ENCODE measurements at places on chromosomes 1 and 21.

- DNase-seq: no peak
Observed at GRCh38 chr21:27164208-27165177, 197.6 kb upstream of the ADAMTS5 start.

DNA sequence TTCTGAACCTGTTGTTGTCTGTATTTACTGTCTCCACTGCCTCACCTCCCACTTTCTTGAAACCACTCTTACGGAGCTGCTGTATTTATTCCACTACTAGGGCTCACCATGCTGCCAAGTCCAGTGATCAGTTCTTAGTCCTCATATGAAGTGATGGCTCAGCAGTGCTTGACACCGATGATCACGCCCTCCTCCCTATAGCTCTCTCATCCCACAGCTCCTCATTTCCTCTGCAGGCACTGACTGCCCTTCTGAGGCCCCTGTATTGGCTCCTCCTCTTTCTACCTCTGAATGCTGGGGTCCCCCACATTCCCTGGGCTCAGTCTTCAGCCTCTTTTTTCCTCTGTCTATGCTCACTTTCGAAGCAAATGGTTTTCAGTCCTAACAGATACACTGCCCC, 3.4 kb downstream of the CLCA1 start:
- no peak for DNase-seq

DNA sequence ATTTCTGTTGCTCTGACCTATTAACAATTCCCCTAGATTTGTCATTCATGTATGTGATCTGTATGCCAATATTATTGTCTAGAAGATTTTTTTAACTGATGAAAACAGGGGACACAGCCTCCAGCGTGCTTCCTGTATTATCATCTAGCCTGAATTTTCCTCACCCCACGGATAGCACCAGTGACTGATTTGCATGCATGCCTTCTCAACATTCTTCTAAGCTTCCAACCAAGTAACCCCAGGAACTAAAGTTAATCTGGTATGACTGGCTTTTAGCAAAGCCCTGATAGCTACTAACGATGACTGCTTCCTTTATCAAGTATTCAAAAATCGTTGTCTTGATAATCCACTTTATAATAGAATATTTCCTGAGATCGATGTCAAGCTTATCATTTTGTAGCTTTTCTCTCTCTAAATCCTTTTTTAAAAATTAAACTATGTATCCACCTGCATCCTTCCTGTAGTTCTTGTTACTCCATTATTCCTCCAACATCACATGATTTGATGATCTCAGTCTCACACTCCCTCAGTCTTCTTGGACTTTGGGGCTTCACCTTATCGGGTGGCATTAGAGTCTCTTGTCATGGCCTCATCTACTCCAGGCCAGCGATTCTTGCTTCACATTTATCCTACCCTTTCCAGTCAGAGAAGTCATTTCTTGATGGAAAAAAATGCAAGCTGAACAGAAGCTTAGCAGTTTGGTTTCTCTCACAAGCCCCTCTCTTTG, 19.0 kb downstream of the BCAR3 start:
- DNase-seq: no peak

DNA sequence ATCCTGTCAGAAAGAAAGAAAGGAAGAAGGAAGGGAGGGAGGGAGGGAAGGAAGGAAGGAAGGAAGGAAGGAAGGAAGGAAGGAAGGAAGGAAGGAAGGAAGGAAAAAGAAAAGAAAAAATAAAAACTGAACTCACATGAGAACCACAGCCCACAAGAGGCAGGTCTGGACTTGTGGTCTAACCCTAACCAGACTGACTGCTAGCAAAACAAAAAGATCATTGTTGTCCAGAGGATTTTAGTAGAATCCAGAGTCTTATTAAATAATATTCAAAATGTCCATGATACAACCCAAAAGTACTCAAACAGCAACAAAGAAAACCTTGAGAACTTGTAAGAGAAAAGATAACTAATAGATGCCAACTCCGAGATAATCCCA, 4.7 kb upstream of the ITGB2 start:
- no peak for DNase-seq

DNA sequence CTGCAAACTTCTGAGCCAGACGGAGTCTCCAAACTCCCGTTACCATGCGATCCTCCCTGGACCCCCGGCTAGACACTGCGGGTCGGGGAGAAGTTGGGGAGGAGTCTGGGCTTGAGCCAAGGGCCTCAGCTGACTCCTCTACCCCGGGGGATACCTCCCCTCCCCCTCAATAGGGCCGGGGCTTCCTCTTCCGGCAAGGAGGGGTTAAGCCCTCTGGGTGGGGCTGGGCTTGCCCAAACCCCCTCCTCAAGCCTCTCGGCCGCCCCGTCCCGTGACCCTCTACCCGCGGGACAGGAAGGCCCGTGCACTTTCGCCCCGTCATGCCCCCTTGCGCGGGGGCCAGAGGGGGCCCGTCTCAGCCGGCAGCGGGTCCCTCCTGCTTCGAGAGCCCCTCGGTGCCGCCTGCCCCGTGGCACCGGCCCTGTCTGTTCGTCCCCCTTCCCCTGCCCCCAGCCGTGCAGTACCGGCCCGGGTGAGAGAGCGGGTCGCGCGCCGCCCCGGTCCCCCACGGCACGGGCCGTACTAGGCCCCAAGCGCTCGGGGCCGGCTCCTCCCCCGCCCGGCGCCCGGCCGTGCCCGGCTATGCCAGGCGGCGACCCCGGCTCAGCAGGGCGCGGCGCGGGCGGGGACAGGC, 652 bp downstream of the ARL8A start:
- DNase-seq: peak; percentile 88

GRCh38 chr1:41175546-41175945, 66.6 kb downstream of the SCMH1 start:
- DNase-seq: no peak

GRCh38 chr1:53121319-53122172, 20.9 kb downstream of the SLC1A7 start:
- DNase-seq: peak; percentile 90

- DNase-seq: no peak
Observed at GRCh38 chr21:35753308-35753707, 307.0 kb downstream of the SETD4 start.

- no peak for DNase-seq
Observed at GRCh38 chr1:39141925-39142324, 62.6 kb upstream of the MACF1 start.

DNA sequence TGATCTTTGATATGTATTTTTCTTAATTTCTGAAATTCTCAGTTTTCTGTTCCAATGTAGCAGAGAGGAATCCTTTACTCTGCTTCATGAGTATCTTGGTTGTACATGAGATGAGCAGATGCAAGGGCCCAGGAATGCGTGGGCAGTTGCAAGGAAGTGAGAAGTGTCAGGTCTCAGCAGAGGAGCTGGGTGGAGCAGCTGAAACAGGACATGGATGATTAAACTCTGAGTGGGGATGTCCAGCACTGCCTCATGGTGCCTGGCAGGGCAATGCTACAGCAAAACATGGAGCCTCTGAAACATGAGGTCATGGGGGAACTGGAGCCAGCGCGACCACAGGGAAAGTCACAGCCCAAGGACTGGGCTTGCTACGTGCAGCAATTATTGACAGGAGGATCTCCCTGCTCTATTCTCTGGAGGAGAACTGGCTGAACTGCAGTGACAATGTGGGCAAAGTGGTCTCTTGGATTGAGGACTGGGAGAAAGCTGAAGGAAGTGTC, 48.4 kb downstream of the COLGALT2 start:
- no peak for DNase-seq

- DNase-seq: no peak
Observed at GRCh38 chr21:34813266-34813894, 144.6 kb downstream of the CLIC6 start.

DNA sequence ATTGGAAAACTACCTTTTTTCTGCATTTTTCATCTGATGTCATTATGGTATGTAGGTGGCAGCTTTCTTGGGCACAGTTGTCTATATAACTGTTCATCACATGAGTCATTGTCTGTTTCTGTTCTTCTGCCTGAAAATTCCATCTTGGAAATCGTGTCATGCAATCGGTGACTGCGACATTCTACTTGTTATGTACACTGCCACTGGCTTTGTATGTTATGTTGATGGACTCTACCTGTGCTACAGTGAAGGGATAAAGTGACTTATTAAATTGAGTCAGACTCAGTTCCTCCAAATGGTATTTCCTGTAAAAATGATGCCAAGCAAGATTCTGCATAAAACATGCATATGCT, 8.6 kb downstream of the SMAP2 start:
- DNase-seq: no peak

- DNase-seq: no peak
Observed at GRCh38 chr1:42005530-42005929, 86.8 kb upstream of the HIVEP3 start.

DNA sequence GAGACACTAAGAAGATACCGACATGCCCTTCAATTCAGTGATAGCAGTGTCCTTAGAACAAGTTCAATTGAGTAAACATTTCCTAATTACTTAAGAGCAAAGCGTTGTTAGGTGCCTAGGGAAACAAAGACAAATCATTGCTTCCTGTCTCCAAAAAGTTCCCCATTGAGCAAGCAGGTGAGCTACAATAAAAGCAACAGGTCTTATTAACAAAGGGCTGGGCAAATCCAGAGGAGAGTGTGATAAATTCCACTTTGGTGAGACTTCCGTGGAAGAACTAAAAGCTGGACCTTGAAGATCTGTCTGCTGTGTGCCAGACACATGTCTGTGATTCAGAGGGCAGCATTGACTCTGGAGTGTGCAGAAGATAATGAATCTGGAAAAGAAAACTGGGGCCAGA, 1.9 kb upstream of the TUT4 start:
- DNase-seq: no peak

- peak; percentile 28 for DNase-seq
Observed at GRCh38 chr1:8562881-8563865, 245.3 kb downstream of the SLC45A1 start.

GRCh38 chr1:228336308-228337030, 70.2 kb downstream of the TRIM11 start:
- DNase-seq: no peak

DNA sequence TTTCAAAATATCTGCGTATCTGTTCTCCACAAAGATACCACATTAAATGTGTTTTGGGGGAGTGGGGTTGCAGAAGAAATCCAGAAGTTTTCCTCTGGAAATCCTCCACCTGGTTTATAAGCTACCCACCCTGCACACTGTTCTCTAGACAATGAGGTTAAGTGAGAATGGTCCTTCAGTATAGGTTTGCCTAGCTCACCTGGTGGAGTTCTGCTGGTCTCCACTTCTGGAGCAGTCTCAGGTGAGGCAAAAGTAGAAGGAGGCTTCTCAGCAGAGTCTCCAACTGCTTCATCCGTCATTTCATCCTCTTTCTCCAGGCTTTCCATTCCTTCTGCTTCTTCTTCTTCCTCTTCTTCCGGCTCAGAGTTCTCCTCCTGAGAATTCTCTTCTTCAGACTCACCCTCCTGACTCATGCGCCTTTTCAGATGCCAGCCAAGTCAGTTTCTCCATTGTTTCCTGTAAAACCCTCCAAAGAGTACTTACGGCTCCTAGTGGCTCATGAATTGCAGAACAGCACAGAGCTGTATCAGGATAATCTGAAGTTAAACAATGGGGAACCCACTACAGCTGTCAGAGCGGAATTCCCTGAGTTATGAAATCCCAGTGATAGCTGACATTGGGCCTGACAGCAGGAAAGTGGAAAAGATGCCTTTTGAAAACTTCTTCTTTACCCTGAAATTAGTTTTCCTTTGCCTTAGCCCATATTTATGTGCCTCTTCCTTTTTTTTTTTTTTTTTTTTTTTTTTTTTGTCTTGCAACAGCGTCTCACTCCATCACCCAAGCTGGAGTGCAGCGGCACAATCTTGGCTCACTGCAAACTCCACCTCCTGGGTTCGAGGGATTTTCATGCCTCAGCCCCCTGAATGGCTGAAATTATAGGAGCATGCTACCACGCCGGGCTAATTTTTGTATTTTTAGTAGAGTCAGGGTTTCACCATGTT, 38.5 kb downstream of the MSTO1 start:
- peak; percentile 34 for DNase-seq

DNA sequence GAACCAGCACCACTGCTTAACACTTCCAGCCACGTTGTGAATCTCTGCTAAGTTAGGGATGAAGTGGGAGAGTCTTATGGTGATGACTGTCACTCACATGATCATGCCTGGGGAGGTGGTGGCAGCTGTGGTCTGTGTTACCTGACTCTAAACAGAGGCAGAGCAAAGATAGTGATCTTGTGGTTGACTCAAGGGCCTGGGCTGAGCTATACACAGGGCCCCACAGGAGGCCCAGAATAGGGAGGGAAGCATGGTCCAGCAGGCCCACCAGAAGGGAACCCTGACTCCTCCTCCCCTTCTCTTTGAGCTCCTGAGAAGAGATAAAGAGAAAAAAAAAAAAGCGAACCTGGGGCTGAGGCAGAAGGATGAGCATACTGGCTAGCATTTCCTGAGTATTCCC, 55.0 kb downstream of the PLXNA2 start:
- peak; percentile 91 for DNase-seq

DNA sequence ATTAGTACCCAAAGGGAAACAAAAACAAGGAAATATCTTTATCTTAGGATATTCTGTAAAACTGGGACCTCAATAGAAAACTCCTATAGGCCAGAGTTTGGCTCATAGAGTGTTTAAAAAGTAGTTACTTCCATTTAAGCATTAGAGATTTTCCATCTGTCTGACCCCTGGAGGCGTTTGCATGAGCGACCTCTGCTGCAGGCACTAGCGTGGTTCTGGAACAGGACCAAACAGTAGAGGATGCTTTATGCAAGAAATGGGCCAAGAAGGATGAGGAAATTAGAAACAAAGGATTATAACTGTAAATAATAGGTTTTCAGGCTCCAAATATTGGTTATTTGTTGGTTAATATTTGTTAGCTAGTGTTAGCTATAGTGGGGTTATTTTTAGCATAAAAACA, 5.7 kb downstream of the ZBTB40 start:
- DNase-seq: no peak

GRCh38 chr1:178531887-178532286, 19.0 kb downstream of the TEX35 start:
- DNase-seq: no peak

GRCh38 chr1:27418326-27419185, 26.1 kb downstream of the GPR3 start:
- no peak for DNase-seq

GRCh38 chr1:197041486-197042353, 25.3 kb downstream of the F13B start:
- no peak for DNase-seq

- DNase-seq: no peak
Observed at GRCh38 chr1:167756730-167757405, 35.1 kb downstream of the MPZL1 start.

DNA sequence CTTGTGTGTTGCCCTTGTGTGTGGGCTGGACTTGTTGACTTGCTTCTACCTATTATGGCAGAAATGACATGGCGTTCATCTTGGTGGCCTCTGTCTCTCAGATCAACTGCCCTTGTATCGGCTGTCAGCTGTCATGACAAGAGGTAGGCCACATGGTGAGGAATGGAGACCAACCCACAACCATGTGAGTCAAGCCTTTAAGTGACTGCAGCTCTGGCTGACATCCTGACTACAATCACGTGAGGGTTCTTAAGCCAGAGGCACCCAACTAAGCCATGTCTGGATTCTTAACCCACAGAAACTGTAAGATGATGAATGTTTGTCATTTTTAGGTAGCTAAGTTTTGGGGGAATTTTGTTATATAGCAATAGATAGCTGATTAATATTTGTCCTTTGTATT, 82.1 kb downstream of the KCND3 start:
- no peak for DNase-seq

All from WERI-Rb-1 (cell line).